ENCODE measurements at places on chromosomes 4 and X.

GRCh38 chrX:131058136-131058868, at the start of gene ARHGAP36:
Gene ARHGAP36 (plus strand): TSS chrX:131058346. CDS start chrX:131081666, 23,320 bp downstream.
- no peak for DNase-seq

GRCh38 chr4:90648791-90649190, 521.6 kb downstream of the CCSER1 start:
- DNase-seq = no peak

GRCh38 chr4:120435179-120435578, 368.5 kb upstream of the MAD2L1 start:
- DNase-seq = no peak

GRCh38 chr4:48898733-48899431, 7.7 kb downstream of the OCIAD2 start:
- no peak for DNase-seq

DNA sequence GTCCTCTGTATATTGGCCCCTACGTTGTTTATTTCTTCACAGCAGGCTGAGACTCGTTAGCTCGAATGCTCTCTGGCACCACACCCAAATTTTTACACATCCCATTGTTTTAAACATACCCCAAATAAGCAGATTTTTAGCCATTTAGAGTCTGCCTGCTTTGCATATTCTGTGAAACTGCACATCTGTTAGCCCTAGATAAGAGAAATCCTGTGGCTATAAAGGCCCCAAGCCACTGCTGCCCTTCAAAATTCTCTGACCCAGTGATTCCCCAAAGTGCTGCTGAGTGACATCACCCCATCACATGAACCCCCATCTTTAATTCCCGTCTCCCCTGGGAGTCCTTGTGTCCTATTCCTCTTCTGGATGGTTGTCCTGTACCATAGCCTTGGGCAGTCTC, 20.8 kb downstream of the TEX13C start:
- DNase-seq = no peak

DNA sequence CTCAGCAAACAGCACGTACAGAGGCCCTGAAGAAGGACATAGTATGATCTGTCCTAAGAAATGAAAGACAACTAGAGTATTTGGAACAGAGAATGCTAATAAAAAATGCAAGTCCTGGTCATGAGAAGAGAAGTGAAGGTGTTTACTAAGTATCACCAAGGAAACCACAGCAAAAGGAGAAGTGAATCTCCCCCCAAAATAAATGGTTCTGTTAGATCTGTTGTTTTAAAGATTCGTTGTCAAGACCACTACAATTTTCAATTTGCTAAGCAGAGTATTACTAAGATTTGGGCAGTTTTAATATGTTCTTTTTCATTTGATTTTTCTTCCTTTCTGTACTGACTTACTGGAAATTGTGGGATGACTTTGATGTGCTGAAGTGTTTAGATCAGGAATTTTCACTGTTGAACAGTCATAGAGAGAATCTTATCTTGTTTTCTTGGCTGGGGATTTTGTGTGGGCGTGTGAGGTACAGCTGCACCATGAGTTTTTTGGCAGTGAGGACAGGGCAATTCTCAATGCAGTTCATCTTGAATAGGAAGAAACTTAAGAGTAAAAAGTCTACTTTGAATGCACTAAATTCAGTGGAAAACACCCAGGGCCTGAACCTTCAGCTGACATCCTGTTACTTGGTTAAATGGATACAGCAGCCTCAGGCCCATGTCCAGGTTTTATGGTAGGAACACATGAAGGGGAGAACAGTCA, 132.2 kb downstream of the STIM2 start:
- no peak for DNase-seq

DNA sequence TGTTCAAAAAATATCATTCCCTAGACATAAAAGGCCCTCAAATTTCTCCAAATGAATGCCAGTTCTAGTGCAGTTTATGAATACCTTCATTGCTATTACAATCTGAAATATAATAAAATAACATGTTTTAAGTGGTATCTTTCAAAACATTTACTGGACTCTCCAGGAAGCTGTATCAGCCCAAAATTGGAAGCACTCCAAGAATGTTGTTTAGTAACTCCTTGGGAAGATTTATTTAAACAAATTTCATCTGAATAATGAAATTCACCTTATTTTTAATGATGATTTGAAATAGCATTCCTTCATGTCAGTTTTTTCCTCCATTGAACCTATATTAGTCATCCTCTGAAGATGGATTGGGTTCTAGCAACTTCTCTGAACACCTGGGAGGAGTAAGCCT, 217.2 kb upstream of the PCDH18 start:
- DNase-seq = no peak

DNA sequence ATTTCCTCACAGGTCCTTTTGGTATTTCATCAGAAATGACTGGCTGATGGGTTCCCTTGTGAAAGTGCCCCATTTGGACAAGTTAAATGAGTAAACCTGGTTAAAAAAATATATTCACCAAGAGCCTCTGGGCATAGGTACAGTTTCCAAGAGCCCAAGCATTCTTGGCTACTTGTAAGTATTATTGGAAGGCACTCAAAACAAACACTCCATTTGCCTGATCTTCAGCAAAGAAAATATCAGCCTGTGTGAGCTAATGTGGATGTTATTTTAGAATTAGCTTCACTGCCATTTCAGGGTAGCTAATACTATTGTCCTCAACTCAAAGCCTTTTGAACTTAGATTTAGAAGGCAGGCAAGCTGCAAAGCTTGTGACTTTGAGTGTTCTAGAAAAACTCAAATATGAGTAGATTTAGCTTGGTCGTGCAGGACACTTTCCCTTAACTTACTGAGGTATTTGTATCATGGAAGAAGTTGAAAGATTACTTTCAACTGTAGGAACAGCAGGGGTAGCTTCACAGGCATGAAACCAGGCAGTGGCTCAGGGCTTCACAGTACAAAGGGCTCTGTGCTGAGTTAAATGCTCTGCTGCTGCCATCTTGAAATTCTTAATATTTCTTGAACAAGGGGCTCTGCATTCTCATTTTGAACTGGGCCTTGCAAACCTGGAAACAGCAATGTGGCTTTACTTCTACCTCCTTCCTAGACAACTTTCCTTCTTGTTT, 177.2 kb downstream of the AMELX start:
- no peak for DNase-seq

- DNase-seq = no peak
These were observed 956.2 kb upstream of the DIAPH2 start for GRCh38 chrX:95728446-95728845.

DNA sequence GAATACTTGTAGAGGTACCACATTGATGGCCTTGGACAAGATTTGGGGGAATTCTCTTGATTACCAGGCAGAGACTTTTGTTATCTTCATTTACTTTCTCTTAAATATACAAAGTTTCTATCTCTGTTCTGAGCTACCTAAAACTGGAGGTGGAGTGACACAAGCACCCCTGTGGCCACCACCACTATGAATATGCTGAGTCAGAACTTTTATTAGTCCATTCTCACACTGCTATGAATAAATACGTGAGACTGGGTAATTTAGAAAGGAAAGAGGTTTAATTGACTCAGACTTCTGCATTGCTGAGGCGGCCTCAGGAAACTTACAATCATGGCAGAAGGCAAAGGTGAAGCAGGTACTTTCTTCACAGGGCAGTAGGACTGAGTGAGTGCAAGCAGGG, 67.1 kb downstream of the RTL3 start:
- DNase-seq = no peak

DNA sequence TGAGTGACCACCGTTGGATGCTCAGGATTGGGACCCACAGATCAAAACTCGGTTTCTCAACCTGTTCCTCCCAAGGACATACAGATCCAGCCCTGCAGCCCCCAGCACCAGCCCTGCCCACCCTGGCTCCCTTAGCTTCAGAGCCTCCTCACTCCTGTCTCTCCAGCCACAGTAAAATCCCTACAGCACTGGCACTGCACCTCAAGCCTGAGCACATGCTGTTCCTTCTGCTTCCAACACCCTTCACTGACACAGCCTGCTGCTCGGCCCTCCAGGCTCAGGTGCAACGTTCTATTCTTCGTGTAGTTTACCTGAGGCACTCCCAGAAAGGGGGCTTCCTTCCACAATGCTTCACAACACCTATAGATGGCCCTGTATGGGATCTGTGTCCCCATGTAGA, 163.6 kb downstream of the EVC2 start:
- DNase-seq = no peak

- DNase-seq = no peak
These were observed 22.9 kb upstream of the SOWAHD start for GRCh38 chrX:119735467-119735866.

- no peak for DNase-seq
These were observed 1347.1 kb upstream of the PABPC4L start for GRCh38 chr4:135548711-135549110.

DNA sequence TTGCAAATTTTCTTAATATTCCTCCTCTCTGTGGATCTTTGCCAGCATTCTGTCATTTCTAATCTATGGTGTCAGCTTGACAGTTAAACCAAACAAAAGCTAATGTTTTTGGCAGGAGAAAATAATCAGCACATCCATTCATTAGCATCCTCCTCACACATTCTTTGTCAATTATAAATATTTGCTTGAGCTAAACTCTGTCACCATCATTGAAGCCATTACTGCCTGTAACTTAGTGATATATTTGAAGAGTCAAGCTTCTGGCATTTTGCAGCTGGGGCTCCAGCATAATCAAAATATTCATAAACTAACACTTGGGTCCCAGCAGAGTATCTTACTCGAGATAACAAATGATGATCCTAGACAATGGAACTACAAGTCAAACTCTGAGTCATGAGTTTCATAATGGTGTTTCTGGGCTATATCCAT, 126.1 kb downstream of the EIF4E start:
- DNase-seq = no peak

DNA sequence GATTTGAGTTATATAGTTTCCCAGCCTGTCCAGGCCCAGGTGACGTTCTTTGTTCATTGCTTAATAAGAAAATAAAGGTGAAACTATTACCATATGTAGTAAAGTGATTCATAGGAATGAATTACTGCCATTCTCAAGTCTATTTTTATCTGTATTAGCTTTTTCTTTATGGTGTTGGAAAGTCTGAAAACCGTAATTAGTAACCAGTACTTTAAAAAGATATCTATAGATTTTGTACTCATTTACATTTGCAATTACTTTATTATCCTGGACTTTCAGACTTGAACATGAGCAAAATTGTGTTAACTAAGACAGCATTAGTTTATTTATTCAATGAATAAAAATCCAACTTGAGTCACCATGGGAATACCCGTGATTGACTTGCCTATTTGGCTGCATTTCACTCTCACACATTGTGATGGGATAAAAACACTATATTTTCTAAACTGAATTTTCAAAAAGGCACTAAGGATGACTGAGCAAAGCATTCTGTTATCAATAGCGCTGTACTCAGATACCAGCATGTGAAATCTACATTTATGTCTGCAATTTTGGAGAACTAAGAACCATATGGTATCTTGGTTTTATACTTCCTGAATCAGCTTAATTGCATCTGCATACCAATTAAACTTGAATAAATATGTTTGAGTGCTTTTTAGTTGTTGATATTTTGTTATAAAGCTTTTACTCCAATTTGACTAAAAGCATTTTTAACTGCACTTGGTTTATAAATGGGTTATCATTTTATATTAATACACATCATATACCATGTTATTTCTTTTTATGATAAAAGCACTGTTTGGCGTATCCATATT, 154.6 kb downstream of the CCSER1 start:
- no peak for DNase-seq

DNA sequence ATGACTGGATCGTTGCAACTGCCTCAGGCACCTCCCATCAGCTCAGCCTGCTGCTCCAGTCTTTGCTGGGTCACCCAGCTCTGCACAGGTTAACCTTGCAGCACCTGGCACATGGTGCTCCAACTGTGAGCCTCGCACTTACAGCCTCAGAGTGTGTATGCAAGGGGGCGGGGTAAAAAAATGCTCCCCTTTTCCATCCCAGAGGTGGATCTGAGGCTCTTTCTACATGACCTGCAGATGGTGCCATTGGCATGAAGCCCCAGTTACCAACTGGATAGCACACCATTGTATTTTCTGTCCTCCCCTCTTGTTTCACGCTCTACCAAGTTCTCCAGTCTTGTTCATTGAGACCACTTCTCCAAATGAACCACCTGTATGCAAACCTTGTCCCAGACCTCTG, 46.2 kb upstream of the TRPC3 start:
- no peak for DNase-seq

DNA sequence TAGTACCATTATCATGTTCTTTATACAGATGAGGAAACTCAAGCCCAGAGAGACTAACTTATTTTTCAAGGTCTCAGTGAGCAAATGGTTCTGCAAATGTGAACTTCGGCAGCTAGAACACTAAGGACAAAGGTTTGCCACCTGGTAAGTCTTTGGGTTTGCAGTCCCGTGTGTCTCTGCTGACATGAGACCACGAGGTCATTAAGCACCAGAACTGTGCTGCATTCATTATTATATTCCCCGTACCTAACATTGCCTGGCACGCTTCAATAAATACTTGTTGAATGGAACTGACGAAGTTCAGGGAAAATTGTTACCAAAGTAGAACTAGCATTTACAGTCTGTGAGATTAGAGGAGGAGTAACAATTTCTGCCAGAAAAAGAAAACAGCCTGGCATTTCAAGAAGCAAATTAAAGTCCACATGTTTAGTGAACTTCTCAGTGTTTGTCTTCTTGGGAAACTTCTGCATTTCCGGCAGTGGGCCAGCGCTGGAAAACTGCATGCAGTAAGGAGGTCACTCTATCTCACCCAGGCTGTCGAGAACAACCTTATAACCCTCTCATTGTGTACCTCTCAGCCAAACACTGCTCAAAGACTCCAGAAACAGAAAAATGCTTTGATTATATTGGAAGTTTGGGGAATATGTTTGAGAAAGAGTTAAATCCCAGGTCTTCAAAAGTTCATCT, 67.4 kb upstream of the CPEB2 start:
- DNase-seq = no peak

DNA sequence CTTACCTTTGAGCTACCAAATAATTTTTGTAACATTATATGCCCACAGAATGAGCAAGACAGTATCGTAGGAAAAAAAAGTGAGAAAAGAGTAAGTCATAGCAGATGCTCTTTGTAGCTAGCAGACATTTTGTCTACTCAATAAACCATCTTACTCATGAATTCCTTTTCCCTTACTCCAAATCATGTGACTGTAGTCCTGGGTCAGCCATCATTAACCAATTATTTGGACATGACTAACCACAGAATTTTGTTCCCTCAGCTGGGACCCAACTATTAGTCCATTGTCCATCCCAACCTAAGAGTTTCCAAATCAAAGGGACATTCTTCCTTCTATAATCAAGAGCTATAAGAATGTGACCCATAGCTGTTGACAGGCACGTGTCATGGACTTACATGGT, 11.4 kb downstream of the UBE2D3 start:
- DNase-seq = no peak

DNA sequence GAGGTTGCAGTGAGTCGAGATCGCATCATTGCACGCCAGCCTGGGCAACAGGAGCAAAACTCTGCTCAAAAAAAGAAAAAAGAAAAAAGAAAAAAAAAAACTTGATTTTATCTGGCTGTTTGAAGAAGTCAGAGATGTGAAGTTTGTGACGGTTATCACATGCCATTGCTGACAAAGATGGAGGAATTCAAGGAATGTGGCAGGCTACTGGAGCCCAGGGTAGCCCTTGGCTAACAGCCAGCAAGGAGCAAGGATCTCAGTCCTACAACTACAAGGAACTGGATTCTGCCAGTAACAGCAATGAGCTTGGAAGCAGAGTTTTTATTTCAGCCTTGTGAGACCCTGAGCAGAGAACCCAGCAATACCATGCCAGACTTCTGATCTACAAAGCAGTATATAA, 24.3 kb upstream of the TET2 start:
- no peak for DNase-seq

Measured in T-helper 1 cell (primary cell).